ENCODE measurements at places on chromosomes 7 and 10. TPM values are rescaled to one million over a fixed set of nuclear protein-coding genes. Genes with fewer than 3 reads are reported as not detected.

The GCK gene
- total RNA-seq = 0.96 TPM

The H2BK1 gene
- not detected for total RNA-seq

- no peak overlapping the region for H3K4me3 ChIP-seq
- H3K4me1 ChIP-seq = no peaks in the 10 kb centered on the region
- DNase-seq = no peak
- no peaks in the 10 kb centered on the region for H3K27me3 ChIP-seq
Observed at GRCh38 chr10:109114579-109114978, 808.7 kb downstream of the XPNPEP1 start.

DNA sequence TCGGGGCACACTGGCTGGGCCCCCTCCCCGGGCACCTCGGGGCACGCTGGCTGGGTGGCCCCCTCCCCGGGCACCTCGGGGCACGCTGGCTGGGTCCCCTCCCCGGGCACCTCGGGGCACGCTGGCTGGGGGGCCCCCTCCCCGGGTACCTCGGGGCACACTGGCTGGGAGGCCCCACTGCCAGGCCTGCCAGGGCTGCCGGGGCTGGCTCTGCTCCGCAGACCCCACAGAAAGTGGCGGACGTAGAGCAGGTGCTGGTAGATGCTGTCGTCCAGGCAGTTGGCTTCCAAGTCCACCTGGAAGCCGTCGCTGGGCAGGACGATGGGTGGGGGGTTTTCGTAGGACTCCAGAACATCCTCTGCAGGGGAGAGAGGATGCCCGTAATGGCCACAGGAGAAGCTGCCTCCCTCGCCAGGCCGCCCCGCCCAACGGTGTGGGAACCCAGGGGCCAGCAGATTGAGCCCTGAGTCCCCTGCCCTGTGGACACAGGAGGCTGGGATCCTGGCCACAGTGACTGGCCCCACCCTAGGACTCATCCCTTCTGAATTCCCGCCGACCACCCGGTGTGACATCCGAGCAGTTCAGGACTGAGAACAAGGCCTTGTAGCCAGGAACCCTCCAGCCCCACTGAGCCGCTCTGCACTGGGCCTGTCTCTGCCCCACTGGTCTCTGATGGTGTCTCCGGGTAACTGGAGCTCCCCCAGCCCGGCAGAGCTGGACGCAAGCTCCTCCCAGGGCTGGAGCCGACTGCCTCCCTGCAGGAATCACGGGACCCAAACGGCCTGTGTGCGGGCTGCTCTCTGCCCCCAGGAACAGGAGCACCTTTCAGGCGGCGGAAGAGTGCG lies 28.2 kb downstream of the AP5Z1 start:
- H3K36me3 ChIP-seq = no peaks in the 10 kb centered on the region
- no peak overlapping the region for H3K27ac ChIP-seq
- no peak for DNase-seq
- H3K4me3 ChIP-seq = no peak overlapping the region

DNA sequence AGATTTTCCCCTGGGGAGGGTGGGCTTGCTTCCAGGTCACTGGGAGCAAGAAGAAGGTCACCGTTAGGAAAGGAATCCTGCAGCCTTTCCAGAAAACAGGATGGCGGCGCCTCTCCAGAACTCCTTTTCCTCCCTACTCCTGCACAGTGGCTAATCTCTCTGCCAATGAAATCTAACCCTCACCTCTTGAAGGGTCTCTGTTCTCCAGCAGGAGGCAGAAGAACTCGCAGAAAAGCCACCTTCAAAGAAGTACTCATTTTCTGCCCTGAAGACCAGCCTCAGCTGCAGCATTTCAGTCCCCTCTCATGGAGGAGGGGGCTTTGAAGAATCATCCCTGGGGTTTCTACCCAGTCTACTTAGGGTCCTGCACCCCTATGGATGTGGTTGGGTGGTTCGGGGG lies 626.9 kb downstream of the CALN1 start:
- H3K27me3 ChIP-seq = no peaks in the 10 kb centered on the region
- H3K4me1 ChIP-seq = no peaks in the 10 kb centered on the region
- no peak for DNase-seq
- H3K36me3 ChIP-seq = no peaks in the 10 kb centered on the region
- H3K27ac ChIP-seq = no peak overlapping the region
- no peak overlapping the region for H3K4me3 ChIP-seq

Data from transverse colon (tissue), 4 donors.